ENCODE measurements at places on chromosomes 12 and 14.

- no peak for DNase-seq
Measured at GRCh38 chr14:102659797-102660196, 67.3 kb downstream of the RCOR1 start.

DNA sequence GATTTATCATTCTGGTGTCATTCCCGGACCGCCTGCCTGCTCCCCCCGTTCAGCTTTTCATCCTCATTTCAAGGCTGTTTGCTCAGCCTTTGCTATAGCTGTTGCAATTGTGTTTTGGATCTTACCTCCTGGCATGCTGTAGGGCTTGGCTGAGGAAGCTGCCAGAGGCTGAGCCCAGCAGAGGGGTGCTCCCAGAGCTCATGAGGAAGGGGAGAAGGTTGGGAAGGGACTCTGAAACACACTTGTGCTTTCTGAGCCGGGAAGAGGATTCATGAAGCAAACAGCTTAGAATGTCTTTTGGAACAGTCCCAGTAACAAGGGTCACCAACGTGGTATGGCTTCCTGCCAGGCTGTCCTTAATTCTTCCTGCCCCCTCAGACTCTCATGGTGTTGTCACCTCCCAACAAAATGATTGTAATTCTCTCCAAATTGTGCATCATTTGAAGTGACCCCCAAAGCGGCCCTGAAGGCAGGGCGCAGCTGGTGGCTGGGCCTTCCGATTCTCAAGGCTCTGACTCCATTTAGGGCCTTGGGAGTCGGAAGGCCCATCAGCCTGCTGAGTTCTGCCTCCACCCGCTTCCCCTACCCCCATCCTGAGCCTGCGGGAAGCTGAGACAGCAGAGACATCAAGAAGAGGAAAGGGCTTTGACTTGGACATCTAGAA is 111.9 kb upstream of the ARHGAP5 start:
- DNase-seq, result peak; percentile 27

DNA sequence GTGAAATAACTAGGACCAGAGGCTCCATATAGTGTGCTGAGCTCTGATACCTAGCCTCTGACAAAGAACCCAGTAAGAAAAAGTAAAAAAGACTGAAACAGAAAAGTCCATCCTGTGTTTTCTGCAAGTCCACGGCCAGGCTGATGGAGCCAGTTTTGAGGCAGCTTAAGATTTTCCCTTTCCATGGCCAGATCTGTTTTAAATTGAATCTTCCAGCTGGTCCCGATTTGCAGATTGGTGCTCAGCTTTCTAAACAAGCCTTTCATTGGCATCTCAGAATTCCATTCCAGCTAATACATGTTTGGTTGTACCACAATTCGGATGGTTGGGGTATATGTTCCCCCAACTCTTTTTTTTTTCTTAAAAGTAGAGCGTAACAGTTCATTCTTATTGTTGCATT is 152.0 kb downstream of the DACT1 start:
- DNase-seq, result no peak

DNA sequence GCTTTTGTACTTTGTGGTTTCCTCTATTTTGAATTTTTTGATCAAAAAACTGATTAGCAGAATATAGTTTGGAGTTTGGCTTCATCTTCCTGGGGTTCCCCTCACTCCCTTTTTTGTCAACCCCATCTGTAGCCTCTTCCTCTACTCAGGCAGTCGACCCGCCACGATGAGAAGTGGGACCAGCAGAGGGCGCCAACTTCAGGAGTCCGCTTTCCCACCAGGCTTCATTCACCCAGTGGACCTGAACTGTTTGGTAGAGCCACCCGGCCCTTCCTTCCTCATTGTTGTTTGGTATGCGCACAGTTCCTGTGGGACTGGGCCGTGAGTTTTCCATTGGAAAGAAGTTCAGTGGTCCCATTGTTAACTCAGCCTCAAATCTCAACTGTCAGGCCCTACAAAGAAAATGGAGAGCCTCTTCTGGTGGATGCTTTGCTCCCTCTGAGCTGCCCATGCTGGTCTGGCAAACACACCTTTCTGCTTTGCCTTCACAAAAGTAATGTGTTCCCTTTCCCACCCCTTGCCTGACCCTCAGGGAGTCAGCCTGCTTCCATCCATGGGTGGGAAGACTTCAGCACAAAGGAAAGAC is 21.7 kb downstream of the TMBIM6 start:
- DNase-seq, result peak; percentile 48

DNA sequence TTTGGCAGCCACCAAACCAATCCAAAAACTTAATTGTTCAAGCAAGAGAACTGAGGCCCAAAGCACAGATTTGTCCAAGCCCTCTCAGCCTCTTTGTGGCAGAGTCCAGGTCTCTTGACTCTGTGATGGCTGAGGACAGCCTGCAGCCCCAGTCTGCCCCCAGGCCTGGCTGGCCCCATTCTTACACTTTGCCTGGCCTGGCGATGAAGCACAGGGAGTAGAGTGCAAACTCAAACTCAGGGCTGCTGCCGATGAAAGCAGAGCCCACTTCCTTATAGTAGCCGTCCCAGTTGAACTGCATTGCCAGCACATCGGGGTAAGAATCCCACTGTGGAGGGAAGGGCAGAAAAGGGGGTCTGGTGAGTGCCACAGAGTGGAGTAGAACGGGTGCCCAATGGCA is 5.6 kb upstream of the RPAP3 start:
- no peak for DNase-seq

GRCh38 chr12:132489078-132489601 is 811 bp upstream of the FBRSL1 start:
- DNase-seq, result no peak

DNA sequence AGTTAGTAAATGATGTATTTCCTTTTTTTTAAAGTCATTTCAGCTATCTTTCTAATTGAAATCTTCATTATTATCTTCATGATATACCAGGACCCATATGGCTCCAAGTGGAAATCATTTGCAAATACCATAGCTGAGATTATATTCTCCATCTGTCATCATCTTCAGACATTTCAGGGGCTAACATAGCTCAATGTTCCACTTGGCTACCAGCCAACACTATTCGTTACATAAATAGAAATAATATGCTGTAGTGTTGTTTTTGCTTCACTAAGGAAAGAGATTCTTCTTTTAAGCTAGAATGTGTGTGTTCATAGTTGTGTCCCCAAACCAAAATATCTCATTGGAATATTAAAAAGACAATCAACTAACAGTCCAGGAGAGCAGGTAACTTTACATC is 225.1 kb downstream of the DIO2 start:
- DNase-seq, result no peak

DNA sequence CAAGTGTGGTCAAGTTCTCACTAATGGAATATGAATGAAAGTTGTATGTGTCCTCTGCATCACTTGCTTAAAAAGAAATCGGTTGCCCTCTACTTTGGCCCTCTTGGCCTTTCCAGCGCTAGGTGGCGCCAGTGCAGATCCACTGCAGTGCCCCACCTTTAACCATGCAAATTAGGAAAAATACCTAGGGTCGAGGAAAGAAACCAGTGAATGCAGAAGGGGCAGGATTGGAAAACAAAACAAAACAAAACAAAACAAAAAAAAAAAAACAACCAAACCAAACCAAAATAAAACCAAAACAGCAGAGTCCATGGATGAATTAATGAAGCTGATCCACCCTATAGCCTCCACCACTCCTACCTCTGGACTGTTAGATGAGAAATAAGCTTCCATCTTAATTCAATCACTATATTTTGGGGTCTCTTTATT is 12.9 kb upstream of the NEMF start:
- DNase-seq, result peak; percentile 49

GRCh38 chr12:18221726-18222125 is 39.6 kb upstream of the PIK3C2G start:
- no peak for DNase-seq

- no peak for DNase-seq
Measured at GRCh38 chr14:36655963-36656686, 5.5 kb upstream of the PAX9 start.
